ENCODE measurements at places on chromosomes 1 and 21.

DNA sequence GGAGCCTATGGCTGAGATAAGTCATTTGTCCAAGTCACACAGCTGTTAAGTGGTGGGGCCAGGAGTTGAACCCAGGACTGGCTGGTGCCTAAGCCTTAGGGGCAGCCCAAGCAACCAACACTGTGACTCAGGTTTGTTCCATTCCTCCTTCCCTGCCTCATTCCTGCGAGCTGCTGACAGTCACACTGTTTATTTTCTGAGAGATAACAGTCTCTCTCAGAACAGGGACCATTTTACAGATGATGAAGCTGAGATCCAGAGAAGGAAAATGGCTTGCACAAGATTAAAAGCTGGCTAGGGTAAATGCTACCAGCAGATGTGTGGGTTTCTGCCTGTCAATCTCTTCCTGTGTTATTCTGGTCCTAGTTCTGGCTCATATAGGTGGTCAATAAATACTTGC, 24.3 kb upstream of the TCEA3 start:
- DNase-seq = no peak

- peak; percentile 48 for DNase-seq
These were observed 49.4 kb upstream of the KIAA1614 start for GRCh38 chr1:180863158-180863775.

GRCh38 chr1:221264848-221265247, 385.6 kb downstream of the HLX start:
- no peak for DNase-seq

DNA sequence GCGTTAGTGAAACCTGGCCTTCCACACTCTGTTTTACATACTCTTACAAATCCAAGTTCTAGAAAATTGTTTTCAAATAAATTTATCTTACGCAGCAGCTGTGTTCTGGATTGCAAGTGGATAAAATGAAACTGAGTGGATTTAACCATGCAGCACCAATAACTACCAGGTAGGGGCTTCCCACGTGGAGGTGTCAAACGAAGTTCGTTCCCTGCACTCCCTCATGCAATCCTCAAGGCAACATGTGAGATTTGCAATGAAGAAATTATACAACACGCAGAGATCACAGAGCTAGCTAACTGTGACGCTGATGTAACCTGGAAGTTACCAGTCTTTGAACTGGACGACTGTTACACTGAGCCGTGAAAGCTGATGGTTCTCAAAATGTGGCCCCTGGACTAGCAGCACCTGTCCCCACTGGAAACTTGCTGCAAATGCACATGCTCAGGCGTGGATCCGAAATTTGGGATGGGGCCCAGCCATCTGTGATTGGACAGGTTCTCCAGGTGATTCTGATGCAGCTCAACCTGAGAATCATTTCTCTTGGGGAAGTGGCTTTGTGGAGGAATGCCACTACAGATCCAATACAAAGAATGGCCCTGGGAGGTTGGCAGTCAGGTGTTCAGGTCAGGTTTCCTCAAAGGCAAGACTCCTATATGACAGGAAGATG, 36.3 kb downstream of the RSPH1 start:
- DNase-seq = no peak

GRCh38 chr1:245264226-245264625, 109.4 kb downstream of the KIF26B start:
- no peak for DNase-seq

- no peak for DNase-seq
These were observed 9.1 kb downstream of the PPFIA4 start for GRCh38 chr1:203035111-203036000.

DNA sequence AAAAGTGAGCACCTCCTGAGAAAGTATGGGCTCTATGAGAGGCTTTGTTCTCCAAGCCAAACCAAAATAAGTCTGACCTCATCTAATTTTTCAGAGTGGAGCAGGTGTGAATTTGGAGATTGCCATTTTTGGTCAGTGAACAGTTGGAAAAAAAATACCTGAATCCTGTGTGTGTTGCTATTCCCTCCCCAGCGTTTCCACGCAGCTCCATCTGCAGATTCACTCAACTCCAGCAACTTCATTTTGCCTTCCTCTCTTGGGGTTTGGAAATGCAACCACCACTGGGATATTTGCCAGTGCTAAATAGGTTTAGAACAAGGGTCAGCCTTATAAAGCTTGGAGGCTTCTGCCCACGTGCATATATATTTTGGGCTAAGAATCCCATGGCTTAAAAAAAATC, 11.2 kb downstream of the CASQ2 start:
- DNase-seq = no peak

- no peak for DNase-seq
These were observed 17.0 kb downstream of the C1orf115 start for GRCh38 chr1:220707160-220707559.

DNA sequence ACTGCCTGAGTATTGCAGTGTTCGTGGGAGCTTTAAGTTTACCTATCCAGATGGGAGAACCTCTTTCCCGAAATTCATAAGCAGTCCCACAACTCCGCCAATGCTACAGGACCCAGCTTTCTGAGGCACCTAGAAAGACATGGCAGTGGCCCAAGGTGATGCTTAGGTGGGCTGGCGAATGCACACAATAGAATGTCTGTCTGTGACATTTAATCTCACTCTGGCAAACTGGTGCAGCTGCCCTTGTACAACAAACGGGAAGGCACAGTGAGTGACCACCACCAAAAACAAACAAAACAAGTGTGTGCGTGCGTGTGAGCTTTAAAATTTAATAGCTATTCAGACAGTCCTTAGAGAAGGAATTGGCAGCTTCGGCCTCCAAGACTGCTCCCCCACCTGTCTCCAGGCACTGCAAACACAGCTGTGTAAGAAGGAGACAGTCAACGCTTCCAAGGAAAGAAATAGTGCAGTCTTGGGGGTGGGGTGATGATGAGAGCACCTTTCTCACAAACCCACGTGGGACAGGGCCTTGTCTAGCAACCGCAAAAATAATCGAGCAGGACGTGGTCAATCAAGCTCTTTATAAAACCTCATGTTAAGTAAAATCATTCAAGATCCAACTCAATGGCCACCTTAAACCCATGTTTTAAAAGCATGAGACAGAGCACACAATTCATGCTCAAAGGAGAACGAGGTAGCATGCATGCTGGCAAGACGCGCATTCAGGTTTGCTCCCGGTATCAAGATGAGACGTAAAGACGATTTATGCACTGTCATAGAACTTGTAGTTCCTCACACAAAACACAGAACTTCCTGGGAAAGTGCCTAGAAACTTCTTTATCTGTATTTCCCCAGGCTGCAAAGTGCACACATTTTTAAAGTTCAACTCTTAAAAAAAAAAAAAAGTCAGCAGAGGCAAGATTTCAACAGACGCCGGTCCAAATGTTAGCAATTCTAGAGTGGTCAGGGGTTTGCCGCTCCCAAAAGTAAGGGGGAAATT, 84.1 kb downstream of the TM2D1 start:
- no peak for DNase-seq

GRCh38 chr1:155474146-155474545, 88.5 kb downstream of the ASH1L start:
- DNase-seq = no peak

- no peak for DNase-seq
These were observed 38.6 kb downstream of the GPR3 start for GRCh38 chr1:27430903-27431600.

GRCh38 chr1:8474369-8474768, 156.5 kb downstream of the SLC45A1 start:
- no peak for DNase-seq

DNA sequence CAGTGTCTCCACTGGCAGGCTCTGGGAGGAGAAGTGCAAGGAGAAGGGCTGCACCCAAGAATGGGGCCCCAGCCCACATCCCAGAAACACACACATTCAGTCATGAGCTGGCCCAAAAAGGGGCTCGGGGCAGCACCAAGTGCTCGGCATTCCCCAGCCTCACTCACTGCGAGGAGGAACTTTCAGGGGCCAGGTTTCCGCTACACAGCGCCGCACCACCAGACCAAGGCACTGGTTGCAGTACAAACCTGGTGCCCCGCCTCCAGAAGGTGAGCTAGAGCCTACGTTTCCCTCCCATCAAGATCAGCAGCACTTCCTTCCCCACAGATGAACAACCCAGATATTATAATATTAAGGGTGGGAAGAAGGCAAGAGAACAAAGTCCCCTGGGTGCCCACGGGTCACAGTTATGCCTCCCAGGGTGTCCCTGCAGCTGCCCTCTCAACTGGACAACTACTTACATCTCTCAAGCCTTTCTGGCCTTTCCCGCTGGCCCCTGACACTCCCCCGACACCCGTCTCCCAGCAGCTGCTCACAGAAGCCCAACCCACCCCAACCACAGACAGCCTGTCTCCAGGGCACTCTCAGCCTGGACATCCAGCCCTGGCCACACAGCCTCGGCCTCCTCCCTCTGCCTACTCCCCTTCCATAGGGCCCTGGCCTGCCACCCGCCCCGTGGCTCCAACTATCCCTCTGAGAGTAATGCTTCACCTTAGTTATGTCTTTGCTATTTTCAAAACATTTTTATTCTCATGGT, 3.8 kb downstream of the PBXIP1 start:
- DNase-seq = no peak

GRCh38 chr1:69081668-69082067, 486.1 kb upstream of the LRRC7 start:
- no peak for DNase-seq

DNA sequence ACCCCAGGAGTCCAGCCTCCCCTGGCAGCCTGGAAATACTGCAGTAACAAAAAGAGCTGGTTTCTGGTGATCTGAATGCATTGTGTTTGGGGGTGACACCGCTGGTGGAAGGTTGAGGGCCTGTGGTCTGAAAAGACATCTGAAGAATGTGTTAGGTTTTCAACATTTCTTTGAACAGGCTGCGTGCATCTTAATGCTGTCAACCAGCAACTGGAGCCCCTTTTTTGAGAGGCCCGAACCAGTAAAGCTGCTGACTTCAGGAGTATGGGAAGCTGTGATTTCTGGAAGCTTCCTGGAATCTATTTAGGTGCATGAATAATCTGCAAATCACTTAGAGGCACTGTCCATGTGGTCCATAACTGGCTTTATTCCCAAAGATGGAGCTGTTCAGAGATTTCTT, 17.0 kb downstream of the ATP5PO start:
- DNase-seq = no peak

GRCh38 chr1:230935852-230936251, 42.8 kb downstream of the TTC13 start:
- no peak for DNase-seq

GRCh38 chr1:193157360-193157759, 29.1 kb downstream of the B3GALT2 start:
- no peak for DNase-seq

GRCh38 chr21:45439901-45440461, 35.0 kb downstream of the COL18A1 start:
- DNase-seq = no peak

GRCh38 chr1:202615501-202616354, 94.5 kb downstream of the SYT2 start:
- DNase-seq = peak; percentile 64

Measured in SK-N-MC (cell line).